ENCODE measurements at places on chromosomes 13 and 19.

- no peak for DNase-seq
These were observed 510.5 kb downstream of the IRS2 start for GRCh38 chr13:109275852-109276251.

DNA sequence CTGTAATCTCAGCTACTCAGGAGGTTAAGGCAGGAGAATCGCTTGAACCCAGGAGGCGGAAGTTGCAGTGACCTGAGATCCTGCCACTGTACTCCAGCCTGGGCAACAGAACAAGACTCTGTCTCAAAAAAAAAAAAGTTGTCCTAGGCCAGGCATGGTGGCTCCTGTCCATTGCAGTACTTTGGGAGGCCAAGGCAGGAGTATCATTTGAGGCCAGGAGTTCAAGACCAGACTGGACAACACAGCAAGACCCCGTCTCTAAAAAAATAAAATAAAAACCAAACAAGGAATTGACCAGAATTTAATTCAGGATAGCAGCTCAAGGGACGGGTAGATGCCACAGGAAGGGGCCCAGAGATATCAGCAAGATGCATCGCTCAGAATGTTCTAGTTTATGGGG lies 4.9 kb downstream of the SULT2B1 start:
- DNase-seq = no peak

GRCh38 chr19:16355293-16356043 lies 30.8 kb downstream of the KLF2 start:
- DNase-seq = no peak

- no peak for DNase-seq
These were observed 343.1 kb upstream of the ARGLU1 start for GRCh38 chr13:106911020-106911419.

DNA sequence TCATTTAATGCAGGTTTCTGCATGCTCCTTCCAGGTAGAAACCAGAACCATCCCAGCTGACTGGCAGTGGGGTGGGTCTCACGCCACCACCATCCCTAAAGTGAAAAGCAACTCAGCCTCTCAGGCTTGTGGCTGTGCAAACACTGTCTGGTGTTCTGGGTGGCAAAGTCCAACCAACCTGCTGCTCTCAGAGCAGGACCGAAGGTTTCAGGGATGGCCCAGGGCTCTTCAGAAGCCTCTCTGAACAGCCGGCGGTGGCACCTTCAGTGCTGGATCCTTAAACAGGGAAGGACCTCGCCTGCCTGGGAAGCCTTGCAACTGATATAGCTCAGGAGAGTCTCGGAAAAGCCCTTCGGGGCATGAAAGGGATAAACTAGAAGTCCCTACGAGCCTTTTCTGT lies 100.8 kb downstream of the COL4A1 start:
- no peak for DNase-seq

DNA sequence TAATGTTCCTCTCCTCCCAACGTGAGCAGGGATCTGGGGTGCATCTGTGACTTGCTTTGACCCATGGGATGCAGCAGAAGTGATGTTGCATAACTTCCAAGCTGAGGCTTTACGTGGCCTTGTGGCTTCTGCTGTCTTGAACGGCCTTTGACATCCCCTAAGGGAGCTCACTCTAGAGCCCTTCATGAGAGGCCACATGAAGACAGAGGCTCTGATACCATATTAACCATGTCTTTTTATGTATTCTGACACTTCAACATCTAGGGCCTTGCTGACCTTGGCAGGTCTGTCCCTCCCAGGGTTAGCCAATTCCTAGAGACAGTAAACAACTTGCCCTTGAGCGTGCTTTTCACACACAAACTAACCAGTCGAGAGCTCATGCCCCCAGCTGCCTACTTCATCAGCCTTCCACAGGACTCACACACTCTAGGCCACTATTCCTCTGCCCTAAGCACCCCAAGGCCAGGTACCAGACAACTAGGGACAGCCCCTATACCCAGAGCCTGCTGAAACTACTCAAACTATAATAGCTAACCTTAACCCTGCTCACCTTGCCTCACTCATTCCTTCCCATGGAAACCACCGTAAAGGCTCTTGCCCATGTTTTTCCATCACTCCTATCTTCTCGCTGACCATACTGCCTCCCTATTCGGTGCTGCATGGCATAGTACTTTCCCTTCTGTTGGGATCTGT lies 45.4 kb downstream of the CCDC70 start:
- no peak for DNase-seq

GRCh38 chr19:980133-980998 lies 3.8 kb upstream of the WDR18 start:
- no peak for DNase-seq

GRCh38 chr13:25046985-25047511 lies 48.9 kb upstream of the PABPC3 start:
- no peak for DNase-seq

- no peak for DNase-seq
These were observed 1.2 kb downstream of the ALKBH7 start for GRCh38 chr19:6373813-6374108.

DNA sequence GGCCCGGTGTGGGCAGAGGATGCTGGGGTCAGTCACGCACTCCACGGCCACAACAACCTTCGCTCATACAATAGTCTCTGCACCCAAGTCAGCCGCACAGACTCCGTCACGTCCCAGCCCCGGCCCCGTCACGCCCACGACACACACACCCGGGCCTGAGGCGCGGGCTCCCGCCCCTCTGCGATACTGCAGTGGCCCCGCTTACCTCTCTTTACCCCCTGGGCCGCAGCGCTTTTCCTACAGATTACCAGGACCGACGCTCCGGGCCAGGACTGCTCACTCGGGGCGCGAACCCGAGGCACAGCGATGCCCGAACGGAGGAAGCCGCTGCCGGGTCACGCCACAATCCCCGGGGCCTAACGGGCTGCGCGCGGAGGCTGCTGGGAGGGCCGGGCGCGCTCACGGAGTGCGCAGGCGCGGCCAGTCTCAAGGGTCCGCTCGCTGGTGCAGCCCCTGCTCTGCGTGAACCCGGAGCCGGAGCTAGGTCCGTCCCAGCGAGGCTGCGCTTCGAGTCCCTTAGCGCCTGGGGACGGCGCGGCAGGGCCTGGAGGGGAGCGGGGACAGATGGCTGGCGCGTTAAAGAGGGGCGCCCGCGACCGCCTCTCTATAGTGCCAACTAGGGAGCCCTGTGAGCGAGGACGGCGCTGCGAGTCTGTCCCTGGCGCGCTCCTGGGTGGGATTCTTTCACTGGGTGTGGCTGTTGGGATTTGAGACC lies at the start of gene ZFP82:
Gene ZFP82 (minus strand): TSS at position 358 of the 715 bp plus-strand sequence. CDS start 8,855 bp downstream, outside the sequence.
- DNase-seq = peak; percentile 80

Measured in CD4-positive, alpha-beta T cell treated with Interleukin-17A for 1 hour (primary cell).